ENCODE measurements at places on chromosomes 16 and 17.

DNA sequence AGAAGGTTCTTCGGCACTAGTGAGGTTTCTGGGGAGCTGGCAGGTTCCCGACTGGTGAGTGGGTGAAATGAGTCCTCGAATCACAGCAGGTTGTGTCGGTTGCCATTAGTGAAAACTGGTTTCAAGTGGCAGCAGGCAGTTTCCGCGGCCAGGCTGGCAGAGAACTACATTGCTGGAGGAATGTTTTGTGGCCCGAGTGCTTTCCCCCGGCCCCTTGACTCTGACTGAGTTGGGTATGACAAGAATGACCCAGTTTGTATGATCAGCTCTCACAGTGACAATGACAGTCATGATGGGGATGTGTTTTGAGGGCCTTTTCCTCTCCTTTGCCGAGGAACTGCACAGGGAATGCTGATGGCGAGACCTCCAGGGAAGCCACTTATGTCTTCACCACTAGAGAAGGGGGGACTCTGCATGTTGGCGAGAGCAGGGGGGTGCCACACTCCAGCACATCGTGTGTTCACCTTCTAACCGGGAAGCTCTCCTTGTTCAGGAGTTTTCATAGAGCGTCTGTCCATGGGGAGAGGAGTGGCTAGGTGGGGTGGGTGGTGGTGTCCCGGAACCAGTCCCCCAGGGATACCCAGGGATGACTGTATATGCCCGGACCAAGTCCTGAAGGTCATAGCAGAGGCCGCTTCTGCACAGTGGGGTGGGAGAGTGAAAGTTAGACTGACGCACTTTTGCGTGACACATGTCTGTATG lies 206.0 kb upstream of the CHMP6 start:
- no peak for DNase-seq

GRCh38 chr16:71364133-71364681 lies 5.7 kb downstream of the CALB2 start:
- no peak for DNase-seq

DNA sequence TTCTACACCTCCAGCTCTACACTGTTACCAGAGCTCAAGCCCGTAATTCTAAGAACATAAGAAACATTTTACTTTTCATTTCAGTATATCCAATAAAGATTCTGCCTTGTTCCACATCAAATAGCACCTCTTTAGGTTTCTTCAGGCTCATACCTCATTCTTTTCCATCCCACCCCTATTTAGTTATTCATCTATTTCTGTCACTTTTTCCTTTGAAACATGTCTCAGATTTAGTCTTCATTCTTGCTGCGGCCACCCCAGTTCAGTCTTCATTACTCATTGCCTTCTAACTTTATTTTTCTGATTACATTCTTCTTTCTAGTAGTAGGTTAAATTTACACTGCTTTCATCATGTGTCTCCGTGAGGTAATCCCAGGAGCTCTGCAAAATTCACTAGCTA lies 33.5 kb downstream of the PPM1E start:
- DNase-seq = no peak

GRCh38 chr17:37039269-37039668 lies 90.5 kb downstream of the AATF start:
- DNase-seq = no peak

DNA sequence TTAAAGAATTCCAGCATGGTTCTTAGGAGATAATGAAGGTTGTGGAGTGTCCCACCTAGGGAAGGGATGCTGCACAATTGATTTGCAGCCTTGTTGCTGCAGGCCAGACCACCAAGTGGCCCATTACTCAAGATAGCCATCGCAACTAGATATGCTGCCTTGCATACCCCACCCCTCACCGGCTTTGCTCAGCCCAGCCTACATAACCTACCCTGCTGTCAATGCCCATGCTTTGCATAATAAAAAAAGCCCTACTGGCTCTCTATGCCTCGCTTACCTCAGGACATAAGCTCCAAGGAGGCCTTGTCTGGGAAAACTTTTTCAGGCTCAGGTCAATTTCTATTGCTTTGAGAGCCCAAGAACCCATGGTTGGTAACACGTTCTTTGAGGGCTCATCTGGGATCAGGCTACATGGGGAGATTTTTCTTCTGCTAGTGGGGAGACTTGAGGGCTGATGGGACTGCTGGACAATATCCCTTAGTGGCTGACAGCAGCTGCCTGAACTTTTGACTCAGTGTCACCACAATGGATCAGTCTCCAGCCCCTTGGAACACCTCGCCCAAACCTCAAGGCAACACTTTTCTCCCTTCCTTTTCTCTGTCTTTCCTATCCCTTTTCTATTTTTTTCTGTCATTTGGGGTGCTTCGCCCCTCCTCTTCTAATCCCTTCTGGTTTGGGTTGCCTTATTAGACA lies 38.3 kb downstream of the SCPEP1 start:
- no peak for DNase-seq

DNA sequence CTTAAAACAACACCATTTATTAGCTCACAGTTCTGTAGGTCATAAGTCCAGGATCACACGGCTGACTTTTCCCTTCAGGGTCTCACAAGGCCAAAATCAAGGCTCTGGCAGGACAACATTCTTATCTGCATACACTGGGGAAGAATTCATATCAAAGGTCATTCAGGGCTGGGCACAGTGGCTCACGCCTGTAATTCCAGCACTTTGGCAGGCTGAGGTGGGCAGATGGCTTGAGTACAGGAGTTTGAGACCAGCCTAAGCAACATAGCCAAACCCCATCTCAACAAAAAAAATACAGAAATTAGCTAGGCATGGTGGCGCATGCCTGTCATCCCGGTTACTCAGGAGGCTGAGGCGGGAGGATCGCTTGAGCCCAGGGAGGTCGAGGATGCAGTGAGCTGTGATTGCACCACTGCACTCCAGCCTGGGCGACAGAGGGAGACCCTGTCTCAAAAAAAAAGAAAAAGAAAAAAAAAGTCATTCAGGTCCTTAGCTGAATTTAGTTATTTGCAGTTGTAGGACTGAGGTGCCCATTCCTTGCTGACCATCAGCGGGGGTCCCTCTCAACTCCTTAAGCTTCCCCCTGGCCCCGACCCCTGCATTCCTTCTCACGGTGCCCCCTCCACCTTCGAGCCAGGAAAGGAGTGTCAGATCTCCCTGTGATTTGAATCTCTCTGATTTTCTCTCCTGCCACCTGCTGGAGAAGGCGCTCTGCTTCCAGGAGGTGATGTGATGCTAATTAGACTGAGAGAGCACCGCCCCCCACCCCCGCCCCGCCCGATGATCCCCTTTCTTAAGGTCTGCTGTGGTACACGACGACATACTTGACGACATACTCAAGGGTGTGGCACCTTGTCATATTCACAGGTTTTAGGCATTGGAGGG lies 91.8 kb upstream of the CLEC18A start:
- peak; percentile 10 for DNase-seq

DNA sequence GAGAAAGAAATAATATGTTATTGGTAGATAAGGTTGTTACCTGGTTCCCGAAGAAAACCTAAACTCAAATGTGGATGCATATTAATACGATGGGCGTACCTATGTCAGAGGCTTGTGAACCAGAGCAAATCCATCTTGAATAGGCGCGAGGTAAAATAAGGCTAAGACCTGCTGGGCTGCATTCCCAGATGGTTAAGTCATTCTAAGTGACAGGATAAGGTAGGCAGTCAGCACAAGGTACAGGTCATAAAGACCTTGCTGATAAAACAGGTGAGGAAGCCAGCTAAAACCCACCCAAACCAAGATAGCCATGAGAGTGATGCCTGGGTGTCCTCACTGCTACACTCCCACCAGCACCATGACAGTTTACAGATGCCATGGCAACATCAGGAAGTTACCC lies 1400.1 kb downstream of the CDH8 start:
- DNase-seq = no peak

GRCh38 chr17:65131946-65132345 lies 5.2 kb upstream of the RGS9 start:
- DNase-seq = peak; percentile 92

DNA sequence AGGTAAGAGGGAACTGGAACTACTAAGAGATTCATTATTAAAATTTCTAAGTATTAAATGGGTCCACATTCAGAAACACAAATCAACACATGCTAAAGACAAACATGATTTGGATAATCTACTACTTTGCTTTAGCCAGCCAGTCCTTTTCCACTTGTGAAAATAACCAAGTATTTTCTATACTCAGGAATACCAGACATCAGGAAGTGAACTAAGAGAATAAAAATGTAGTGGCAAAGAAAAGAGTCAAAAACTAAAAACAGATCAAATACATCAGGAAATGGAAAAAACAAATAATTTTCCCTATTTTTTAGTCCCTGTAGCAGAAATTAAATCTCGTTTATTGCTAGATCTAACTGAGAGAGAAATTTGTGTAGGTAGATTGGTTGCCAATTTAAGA lies 78.0 kb downstream of the MYO1D start:
- no peak for DNase-seq

All from foreskin fibroblast (primary cell).